ENCODE measurements at places on chromosomes 5 and 9.

GRCh38 chr9:82799286-82799685 is 263.7 kb downstream of the RASEF start:
- DNase-seq, result no peak

- no peak for DNase-seq
These were observed 1.6 kb downstream of the BSPRY start for GRCh38 chr9:113350937-113351336.

DNA sequence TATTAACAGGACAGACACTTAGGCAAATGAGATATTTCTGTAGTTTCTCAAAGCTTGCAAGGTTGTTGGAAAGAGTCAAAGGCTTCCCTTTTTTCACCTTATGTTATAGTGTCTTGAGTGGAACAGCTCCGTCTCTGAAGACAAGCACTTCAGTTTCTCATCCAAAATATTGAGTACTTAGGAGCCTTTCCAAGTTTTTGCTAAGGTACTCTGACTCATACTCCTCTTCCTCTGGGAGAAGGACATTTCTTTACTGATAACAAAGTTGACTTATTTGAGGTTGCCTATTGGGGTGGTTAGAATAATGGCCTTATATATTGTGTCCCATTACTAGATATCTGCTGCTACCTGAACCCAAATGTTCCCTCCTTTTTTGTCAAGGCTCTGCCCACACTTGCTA is 869.6 kb downstream of the MAT2B start:
- DNase-seq, result no peak

GRCh38 chr9:31394015-31394473 is 990.4 kb upstream of the ACO1 start:
- DNase-seq, result no peak

GRCh38 chr5:34978681-34979080 is 49.3 kb downstream of the DNAJC21 start:
- no peak for DNase-seq

DNA sequence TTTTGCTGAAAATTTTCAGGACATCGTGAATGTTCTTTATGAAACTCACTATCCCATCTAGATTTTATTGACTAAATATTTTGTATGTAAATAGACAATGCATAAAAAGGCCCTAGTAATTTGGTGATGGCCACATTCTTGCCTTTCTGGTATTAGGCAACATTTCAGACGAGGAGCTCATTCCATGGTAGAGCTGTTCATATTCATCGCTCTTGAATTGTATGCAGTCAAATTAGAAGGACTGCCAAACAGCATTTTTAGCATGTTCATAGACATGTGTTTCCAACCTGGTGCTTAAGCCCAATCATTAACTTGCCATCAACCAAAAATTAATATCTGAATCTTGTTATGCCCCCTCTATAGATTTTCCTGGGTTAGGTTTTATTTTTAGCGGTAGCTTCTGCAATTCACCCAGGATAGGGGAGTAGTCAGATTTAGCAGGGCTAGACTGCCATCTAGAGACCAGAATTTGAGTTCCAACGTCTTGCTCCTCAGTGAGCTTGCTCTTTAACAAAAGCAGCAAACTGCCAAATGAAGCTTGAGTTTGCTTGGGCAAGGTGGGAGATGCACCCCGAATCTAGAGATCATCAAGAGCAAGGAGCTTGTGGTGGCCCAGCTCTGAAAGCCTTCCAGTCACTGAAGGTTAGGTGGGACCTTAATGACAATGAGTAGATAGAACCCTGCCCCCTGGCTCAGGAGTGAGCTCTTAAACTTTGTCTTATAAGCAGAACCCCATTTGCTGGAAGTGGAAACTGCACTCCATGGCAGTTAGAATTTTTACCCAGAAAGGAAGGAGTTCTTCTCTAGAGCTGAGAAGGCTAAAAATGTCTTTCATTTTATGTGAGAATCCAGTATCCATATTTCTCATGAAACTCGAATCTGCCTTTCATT is 456.2 kb downstream of the RASEF start:
- DNase-seq, result no peak

DNA sequence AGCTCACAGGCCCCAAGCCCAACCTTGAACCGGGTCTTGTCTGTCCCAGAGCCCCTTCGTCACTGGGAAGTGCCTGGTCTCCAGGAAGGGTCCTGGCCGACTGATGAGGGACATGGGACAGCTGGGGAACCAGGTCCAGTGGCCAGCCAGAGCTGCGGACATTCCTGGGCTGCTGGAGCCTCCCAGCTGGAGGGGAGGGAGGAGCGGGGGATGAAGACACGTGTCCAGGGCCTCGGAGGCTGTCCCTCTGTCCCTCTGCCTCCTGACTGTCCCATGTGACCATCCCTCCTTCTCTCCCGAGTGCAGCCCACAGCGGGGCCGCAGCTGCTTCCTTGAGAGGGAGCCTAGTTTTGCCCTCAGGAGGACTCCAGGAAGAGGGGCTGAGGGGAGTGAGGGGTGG is 41.7 kb upstream of the UBAC1 start:
- DNase-seq, result no peak

GRCh38 chr9:132912131-132912530 is 32.3 kb downstream of the TSC1 start:
- no peak for DNase-seq

GRCh38 chr5:90305041-90305720 is 104.4 kb downstream of the CETN3 start:
- DNase-seq, result no peak

DNA sequence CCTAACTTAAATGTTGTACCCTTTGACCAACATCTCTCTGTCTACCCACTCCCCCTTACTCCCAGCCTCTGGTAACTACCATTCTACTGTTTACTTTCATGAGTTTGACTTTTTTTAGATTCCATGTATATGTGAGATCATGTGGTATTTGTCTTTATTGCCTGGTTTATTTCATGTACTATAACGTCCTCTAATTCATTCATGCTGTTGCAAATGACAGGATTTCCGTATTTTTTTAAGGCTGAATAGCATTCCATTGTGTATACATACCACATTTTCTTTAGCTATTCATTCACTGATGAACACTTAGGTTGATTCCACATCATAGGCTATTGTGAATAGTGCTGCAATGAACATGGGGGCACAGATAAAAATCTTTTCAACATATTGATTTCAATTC is 11.8 kb upstream of the NDUFB6 start:
- DNase-seq, result no peak

- DNase-seq, result no peak
These were observed 50.9 kb downstream of the ANXA2R start for GRCh38 chr5:42989190-42989589.

GRCh38 chr5:68646144-68646543 is 430.6 kb downstream of the PIK3R1 start:
- DNase-seq, result no peak

DNA sequence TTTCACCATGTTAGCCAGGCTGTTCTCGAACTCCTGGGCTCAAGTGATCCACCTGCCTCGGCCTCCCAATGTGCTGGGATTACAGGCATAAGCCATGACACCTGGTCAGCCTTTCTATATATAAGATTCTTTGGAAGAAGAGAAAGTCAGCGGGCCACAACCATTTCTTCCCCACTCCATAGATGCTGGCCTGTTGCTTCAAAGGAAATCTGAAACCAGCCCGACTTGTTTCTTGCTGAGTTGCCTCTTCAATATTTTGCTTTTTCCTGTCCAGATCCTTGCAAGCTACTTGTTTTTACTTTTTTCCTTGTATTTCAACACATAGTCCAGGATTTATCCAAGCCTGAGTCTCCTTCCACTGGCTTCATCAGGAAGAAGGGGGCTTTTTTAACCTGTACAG is 219.5 kb downstream of the CDK5RAP2 start:
- DNase-seq, result no peak

GRCh38 chr5:36755920-36756488 is 120.6 kb upstream of the NIPBL start:
- DNase-seq, result no peak

Data from activated effector memory CD4-positive, alpha-beta T cell treated with Interleukin-2 at 50 U/mL for 16 hours (primary cell).